ENCODE measurements at places on chromosomes 1 and 21.

- no peak for DNase-seq
These were observed 45.6 kb upstream of the ACTRT2 start for GRCh38 chr1:2975466-2976179.

DNA sequence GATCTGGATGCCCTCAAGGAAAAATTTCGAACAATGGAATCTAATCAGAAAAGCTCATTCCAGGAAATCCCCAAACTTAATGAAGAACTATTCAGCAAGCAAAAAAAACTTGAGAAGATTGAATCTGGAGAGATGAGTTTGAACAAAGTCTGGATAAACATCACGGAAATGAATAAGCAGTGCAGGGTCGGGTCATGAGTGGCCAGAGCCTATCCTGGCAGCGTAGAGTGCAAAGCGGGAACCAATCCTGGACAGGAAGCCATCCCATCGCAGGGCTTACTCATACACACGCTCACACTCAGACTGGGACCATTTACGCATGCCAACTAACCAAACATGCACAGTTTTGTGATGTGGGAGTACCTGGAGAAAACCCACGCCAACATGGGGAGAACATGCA is 43.1 kb downstream of the ZMYM1 start:
- DNase-seq: no peak

DNA sequence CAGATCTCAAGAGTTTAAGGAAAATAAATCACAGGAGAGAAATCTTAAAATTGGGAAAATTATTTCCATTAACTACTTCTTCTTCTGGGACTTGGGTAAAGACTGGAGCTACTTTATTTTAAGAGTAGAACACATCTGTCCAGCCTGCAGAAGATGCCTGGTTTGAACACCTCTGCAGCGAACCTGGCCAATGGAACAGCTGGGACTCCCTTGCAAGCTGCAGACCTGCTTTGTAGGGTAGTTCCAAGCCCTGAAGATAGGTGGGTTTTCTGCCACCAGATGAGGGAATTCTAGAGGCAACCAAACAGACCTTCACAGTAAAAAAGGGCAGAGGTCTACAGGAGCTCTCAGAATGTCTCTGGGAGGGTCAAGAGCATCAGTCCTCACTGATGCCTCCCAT is 86.5 kb upstream of the CACNA1E start:
- no peak for DNase-seq

DNA sequence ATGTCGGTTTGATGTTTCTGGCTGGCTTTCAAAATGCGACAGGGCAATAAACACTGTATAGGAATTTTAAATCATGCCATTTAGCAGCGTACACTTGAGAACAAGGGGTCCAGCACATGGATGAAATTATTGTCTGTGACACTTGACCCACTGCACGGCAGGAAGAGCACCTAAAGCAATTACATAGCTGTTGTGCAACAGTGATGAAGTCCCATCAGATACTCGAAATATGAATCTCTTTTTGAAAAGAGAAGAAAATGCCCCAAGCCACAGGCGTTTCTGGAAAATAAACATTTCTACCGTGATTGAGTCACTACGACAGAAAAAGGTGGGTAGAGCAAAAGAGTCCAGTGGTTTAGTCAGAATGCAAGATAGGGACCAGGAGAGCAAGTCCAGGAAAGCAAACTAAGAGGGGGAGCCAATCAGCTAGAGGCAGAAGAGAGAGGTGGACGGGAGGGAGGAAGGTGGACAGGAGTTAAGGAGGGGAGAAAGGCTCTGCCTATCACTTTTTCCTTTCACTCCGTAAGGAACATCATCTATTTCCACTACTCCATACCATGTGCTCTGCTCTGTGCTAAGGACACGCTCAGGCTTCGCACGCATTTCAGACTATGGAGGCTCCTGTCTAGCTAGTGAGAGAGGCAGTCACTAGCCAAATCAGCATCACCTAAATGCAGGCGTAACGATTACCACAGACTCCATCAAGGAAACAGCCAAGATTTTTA is 6.4 kb downstream of the DSCAM start:
- DNase-seq: no peak

DNA sequence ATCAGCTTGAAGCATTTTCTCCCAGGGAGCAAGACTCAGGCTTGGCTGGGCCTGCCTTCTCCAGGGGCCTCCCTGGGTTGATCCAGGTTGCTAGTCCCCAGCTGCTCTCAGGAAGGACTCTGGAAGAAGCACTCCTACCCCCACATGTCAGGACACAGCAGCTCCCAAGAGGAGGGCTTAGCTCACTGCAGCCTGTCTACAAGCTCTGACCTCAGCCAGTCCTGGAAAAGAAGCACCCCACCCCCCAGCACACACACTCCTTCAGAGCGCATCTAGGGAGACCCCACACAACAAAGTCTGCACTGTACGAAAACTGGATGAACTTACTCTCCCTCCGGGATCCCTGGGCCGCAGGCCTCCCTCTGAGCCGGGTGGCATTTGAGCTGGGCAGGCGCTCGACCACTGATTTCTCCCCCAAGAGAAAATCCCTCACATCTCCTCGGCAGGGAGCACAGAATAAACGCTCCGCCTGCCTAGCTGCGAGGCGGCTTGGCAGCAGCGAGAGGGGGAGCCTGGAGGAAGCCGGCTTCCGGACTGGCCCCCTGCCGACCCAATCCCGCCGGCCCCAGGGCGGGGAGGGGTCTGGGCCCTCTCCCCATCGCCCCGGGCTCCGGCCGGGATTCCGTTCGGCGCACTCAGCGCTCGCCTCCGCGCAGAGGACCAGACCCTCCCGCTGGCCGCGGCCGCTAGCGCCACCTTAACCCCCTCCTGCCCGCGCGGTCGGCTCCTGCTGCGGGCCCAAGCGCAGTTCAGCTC is at the start of gene KCNA2:
Gene KCNA2, minus strand, starts transcription at position 458 of the 756 bp plus-strand sequence. CDS start 1,576 bp downstream, outside the sequence.
- no peak for DNase-seq

DNA sequence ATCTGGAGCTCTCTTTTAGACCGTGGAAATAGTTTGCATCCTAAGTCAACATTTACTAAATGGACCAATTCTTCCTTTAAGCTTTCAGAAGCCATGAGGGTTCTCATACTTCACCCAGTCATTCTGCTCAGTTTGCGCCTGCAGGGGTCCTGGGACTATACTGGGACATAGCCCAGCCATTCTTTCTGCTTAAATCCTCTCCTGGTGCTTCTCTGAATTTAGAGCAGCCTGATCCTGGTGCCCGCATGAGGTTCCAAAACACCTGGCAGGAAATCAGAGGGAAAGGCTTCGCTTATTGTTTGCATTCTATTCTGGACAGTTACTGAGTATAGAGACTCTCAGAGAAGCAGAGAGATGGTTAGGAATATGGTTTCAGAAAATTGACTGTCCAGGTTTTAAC is 27.0 kb downstream of the TNN start:
- no peak for DNase-seq

DNA sequence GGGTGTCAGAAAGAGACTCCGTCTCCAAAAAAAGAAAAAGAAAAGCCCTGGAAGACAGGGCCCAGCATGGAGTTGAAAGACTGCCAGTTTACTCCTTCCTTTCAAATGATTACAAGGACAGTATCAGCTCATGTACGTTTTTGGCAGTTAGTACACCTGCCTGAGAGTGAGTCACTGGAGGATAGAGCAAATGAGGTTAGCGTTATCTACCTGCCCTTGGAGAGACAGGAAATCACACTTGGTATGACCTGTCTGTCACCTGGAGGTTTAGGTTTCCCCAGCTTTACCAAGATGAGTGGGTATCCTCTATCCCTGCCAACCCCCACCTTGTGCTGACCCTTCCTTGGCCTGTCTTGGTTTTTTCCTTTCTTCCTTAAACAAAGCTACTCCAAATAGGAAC is 96.8 kb upstream of the BMP8A start:
- peak; percentile 19 for DNase-seq

DNA sequence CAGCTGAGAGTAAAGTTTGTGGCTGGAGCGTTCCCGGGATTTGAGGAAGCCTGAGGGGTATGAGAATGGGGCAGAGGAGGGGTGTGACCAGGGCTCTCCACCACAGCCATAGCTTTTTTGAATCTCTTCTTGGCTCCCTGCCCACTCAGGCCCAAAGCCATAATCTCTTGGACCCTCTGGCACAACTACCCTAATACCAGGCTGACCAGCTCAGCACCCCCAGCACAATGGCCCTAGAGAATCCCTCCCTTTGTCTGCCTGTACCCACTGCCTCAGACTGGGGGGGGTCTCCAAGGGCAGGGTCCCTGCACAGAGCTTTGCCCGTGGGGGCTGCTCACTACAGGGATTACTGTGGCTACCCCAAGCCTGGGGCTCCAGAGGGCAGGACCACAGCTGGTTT is 7.5 kb downstream of the DENND4B start:
- no peak for DNase-seq

GRCh38 chr1:107363154-107363553 is 222.3 kb downstream of the NTNG1 start:
- DNase-seq: no peak

DNA sequence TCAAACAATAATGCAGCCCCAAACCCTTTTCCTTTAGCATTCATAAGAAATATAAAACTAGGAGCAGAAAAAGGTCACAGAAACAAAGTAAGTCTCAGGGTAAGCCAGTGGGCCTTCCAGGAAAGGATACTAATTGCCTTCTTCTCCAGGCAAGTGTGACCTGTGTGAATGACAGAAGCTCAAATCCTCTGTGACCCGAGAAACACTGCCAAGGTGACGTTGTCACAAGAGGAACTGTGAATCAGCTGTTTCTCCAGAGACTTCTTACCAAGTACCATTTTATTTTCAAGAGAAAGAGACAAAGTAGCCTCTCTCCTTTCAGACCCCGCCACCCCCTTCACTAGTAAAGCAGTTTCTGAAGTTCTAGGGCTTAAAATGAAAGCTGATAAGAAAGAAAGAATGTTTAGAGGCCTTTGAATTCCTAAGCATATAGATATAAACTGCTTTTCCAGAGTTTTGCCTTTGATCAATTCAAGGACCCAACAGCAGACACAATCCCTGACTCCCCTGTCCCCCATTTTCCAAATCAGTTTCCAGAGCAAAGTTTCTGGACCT is 155.6 kb downstream of the NUF2 start:
- no peak for DNase-seq

GRCh38 chr1:37446874-37447273 is 27.5 kb upstream of the ZC3H12A start:
- DNase-seq: no peak

DNA sequence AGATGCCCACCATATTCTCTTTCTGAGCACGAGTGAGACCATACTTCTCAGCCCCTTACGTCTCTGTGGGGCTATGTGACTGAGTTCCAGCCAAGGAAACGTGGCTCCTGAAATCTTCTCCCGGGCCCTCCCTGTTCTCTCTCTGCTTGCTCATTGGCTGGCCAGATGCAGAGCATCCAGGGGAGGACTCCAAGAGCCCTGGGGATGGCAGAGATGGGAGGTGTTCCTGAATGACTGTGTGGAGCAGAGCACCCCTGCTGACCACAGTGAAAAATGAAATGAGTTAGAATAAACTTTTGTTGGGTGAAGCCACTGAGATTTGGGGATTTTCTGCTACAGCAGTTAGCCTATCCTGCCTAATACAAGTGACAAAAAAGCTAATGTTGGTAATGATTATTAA is 23.8 kb downstream of the KIAA0040 start:
- DNase-seq: no peak

DNA sequence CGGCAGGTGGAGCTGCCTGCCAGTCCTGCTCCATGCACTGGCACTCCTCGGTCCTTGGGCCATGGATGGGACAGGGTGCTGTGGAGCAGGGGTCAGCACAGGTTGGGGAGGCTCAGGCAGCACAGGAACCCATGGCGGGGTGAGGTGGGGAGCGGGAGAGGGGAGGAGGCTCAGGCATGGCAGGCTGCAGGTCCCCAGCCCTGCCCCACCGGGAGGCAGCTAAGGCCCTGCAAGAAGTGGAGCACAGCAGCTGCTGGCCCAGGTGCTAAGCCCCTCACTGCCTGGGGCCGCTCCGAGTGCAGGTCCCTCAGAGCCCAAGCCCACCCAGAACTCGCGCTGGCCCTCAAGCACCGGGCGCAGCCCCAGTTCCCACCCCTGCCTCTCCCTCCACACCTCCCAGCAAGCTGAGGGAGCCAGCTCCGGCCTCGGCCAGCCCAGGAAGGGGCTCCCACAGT is 691 bp upstream of the GBP5 start:
- peak; percentile 22 for DNase-seq

- DNase-seq: no peak
These were observed 16.6 kb downstream of the C21orf91 start for GRCh38 chr21:17802572-17802971.

- DNase-seq: no peak
These were observed 296.3 kb downstream of the PRDM2 start for GRCh38 chr1:13996334-13996733.

DNA sequence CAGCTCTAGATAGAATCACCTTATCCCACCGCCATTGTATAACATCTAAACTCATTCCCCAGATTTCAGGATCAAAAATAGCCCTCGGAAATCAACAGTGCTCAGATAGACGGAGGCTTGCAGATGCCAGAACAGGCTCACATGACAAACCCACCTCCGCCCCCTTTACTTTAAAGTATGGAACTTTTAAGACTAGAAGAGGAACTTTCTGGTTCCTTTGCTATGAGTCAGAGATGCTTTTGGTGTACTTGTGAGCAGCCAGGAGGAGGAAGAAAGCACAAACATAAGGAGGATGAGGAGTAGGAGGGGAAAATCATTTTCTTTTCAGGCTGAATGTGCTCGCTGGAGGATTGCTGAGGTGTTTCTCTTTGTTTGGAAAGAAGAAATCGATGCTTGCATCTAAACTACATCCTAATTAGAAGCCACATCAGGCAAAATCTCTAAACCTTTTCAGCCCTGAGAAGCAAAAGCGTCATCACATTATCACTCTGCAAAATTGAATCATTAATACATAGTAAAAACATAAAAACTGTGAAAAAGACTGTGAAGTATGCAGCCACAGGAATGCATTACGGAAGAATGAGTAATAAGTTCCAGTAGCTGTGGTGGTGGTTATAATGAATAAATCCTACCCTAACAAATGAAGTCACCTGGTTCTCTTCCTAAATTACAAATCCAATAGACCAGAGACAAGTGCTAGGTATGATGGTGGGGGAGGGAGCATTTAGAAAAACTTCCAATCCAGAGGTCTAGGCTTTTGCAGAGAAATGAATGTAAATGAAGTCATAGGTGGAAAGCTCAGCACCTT is 251.3 kb downstream of the KCNH1 start:
- DNase-seq: no peak

DNA sequence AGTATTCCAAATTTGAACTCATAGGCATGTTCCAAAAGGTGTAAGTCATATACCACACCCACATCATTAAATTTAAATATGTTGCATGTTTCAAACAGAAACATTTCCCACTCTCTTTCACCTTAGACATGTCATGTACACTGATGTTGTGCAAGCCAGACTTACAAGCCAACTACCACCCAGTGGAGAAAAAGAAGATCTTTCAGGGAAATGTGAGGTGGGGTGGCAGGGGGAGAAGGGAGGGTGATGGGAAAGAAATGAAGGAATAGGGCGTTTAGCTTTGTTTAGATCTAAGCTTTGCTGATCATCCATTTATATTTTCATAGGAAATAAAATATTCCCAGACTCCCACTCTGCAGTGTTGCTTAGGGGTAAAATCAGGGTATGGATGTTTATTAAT is 1.6 kb downstream of the NEGR1 start:
- no peak for DNase-seq
